Muscle of back (tissue), 13 donors: ENCODE measurements at places on chromosomes 6 and 20.
A peak's percentile ranks its signal among the peaks of the same experiment; 100 is the strongest.

DNA sequence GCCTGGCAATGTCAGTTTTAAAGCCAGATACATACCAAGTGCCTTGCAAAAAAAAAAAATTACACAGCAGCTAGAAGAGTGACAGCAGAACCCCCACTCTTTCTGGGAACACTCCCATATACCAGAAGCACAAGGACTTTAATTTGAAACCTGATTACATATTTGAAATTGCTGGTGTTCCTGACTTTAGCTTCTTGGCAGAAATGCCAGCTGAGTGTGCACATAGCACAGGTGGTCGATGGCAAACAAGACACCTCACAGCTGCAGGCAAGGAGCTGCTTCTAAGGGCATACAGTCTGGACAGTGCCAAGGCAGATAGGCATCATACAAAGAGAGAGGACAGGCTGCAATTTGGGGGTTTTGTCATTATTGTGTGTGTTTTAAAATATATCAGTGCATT is 150.7 kb upstream of the SGK1 start:
- DNase-seq: no peak

GRCh38 chr6:25248123-25248522 is 31.1 kb upstream of the CARMIL1 start:
- no peak for DNase-seq

GRCh38 chr6:27161946-27162603 is 85.4 kb upstream of the PRSS16 start:
- DNase-seq: peak; percentile 42

DNA sequence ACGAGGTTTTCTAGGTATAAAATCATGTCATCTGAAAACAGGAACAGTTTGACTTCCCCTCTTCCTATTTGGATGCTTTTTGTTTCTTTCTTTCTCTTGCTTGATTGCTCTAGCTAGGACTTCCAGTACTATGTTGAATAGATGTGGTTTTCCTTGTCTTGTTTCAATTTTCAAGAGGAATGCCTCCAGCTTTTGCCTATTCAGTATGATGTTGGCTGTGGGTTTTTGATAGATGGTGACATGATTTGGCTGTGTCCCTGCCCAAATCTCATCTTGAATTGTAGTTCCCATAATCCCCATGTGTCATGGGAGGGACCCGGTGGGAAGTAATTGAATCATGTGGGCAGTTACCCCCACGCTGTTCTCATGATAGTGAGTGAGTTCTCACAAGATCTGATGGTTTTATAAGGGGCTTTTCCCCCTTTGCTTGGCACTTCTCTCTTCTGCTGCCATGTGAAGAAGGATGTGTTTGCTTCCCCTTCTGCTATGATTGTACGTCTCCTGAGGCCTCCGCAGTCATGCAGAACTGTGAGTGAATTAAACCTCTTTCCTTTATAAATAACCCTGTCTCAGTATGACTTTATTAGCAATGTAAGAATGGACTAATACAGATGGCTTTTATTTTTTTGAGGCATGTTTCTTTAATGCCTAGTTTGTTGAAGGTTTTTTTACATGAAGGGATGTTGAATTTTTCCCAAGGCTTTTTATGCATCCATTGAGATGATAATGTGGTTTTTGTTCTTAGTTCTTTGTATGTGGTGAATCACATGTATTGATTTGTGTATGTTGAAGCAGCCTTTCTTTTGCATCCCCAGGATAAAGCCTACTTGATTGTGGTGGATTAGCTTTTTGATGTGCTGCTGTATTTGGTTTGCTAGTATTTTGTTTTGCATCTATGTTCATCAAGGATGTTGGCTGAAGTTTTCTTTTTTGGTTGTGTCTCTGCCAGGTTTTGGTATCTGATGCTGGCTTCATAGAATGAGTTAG is 239.1 kb downstream of the THBS2 start:
- DNase-seq: no peak

- no peak for DNase-seq
Observed at GRCh38 chr20:7710440-7710839, 229.8 kb downstream of the HAO1 start.

- DNase-seq: no peak
Observed at GRCh38 chr20:32251470-32251869, 26.0 kb upstream of the KIF3B start.

DNA sequence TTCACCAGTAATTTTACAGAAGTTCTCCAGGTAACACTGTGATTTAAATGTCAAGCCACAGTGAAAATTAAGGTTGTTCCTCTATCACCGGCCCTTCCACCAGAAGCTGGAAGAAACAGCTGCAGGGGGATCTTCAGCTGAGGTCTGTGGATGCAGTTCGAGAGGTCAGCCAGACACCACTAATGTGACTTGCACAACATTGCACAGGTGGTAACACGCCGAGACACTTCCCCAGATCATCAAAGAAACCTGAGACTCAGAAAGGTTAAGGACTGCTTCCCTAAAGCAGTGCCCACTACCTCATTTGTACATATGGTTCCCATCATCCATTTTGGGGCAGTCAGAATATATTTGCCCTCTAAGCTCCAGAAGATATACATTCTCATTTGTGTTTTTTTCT is 8.1 kb upstream of the SERPINB9 start:
- DNase-seq: no peak

DNA sequence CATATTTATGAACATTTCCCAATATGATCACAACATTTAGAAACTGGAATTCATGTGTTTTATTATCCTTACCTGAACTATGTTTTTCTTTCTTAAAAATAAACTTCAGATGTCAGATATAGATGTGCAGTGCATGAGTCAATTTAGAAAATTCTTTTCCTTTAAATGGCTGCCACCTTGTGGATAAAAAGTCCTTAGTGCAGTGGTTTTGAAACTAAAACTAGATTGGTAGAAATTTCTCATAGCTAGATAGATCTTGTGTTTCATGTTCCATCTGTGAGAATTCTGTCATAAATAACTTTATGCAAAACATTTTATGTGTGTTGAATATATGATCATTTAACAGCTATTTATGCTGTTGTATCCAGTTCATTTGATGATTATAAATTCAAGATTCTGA is 134.9 kb downstream of the KLHL32 start:
- DNase-seq: peak; percentile 39
